ENCODE measurements at places on chromosomes 3 and 15.
A peak's percentile ranks its signal among the peaks of the same experiment; 100 is the strongest.

GRCh38 chr3:124650798-124651197 is 79.5 kb upstream of the UMPS start:
- peak; percentile 19 for DNase-seq

DNA sequence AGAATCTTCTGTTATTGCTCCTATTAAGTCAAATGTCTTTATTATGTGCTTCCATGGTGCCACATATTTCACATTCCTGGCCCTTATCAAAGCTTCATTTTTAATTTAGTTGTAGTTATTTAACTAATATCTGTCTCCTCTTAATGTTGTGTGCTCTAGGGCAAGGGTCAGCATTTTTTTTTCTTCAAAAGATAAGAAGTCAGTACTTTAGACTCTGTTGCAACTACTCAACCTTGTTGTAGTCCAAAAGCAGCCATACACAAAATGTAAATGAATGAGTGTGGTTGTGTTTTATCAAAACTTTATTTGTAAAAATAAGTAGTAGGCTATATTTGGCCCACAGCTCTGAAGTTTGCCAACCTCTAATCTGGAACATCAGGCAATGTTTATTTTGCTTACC is 394.7 kb upstream of the CBLB start:
- DNase-seq: no peak

- DNase-seq: no peak
Measured at GRCh38 chr3:57017459-57017845, 43.0 kb upstream of the SPATA12 start.

- DNase-seq: no peak
Measured at GRCh38 chr3:57434041-57434440, 110.1 kb downstream of the DNAH12 start.

DNA sequence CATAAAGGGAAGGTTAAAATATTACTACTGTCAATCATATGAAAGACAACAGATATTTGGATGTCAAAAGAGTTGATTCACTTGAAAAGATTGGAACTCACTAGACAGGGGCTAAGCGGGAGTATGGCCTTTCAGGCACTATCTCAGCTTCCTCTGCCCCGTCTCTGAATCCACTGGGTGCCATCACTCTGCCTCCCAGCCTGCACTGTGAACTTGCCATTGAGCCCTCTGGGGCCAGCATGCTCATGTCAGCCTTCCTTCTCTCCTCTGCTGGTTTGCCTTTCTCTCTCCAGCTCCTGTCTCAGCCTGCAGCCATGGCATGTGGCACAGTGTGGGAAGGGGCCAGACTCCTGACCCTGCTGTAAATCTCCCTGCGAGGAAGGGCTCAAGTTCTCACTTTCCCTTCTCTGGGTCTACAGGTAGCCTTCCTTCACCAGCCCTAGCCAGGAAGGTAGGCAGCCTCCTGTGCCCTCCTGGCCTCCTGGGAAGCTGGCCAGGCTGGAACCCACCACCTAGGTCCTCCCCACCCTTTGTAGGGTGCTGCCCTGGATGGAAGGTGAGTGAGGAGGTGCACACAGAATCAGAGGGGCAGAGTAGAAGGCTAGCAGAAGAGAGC is 54.0 kb upstream of the SLCO2A1 start:
- DNase-seq: no peak

DNA sequence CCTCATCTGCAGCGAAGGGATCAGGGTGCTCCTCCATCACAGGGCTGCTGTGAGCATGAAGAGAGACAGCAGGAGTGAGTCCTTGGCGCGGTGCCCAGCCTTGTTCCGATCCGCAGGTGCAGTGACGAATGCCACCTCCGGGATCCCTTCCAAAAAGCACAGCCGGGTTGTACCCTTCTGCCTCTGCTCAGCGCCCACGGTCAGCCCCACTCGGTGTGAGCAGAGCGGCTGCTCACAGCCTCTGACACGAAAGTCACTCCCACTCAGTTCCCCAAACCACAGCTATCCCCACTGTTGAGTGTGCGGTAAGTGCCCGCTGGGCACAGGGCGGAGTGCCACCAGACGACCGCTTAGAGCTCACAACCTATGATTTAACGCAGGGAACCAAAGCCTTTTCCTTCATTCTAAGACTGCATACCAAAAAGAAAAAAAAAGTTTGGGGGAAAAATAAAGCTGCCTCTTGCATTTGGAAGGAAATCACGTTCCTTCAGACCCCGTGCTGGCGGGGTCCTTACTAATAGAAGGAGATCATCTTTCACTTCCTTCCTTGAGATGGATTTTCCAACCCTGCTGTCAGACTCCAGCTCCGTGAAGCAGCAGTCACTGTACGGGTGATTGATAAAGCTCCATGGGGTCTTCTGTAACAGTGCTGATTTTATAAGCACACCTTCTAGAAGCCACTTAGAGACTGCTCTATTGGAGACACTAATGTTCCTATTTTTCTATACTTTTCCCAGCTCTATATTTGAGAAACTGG is 34.7 kb upstream of the TUBGCP5 start:
- no peak for DNase-seq

- DNase-seq: peak; percentile 12
Measured at GRCh38 chr3:24264748-24265158, 229.9 kb downstream of the THRB start.

DNA sequence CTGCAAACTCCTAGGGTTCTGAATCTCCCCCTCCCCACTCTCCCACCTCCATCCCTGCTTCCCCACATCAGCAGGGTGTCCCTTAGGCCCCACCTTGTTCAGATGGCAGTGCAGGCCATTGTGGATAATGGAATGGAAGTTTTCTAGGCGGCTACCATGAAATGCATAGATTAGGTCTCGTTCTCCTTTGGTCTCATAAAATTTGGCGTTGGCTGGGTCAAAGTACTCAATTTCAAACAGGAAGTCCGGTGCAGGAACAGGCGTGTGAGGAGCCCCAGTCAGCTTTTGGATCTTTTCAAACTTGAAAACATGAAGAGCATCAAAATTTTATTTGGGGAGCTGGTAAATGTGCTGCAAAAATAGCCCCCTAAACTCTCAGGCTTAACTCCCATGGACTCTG is 20.2 kb downstream of the PARP16 start:
- DNase-seq: no peak

DNA sequence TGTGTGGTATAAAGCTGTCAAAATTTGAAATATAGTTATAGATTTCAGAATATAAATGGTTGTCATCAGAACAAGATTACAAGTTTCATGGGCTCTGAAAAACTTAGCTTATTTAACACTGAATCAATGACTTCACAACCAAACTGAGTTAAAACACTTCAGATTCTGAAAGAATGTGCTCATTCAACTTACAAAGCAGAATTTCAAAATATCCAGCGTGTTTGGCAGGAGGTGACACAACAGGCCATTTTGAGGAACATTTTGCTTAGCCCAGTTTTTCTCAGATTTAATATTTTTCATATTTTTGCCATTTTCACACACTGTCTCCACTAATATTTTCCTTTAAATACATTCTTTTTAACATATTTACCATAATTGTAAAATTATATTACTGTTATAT is 781.1 kb downstream of the TUSC7 start:
- DNase-seq: no peak

- no peak for DNase-seq
Measured at GRCh38 chr3:166472015-166472414, 634.8 kb upstream of the BCHE start.

DNA sequence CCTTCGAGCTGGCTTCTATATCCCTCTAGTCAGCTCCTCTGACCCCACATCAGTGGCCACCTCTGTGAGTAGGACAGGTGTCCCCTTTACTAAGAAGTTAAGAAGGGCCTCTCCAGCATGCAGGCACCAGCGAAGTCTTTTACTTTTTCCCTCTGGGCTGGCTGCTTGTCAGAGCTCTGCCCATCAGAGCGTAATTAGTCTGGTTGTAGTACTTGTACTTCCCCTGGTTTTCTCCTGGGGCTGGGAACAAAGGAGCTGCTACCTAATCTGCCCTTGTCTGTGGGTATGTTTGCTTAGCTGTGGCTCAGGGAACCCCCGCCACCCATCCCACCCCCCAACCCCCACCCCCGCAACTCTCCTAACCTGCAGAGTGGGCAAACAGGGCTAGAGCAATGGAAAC is 27.4 kb upstream of the ALPK3 start:
- no peak for DNase-seq

DNA sequence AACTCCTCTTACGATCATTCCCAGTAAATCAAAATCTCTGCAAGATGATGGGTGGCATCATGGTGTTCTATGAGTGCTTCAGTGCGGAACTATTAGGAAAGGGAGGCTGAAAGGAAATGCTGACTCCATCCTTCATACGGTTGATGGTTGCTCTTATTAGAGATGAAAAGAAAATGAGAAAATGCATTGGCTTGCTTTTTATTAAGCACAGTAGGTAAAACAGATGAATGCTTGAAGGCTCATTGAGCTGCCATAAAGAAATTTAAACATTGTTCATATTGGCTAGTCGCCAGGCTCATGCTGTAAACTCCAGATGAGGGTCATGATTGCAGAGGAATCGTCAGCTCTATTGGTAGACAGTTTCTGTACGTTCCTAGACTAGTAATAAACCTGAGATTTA is 115.8 kb downstream of the EPHA3 start:
- DNase-seq: no peak

GRCh38 chr3:9401986-9402385 is 4.6 kb downstream of the SETD5 start:
- DNase-seq: no peak

DNA sequence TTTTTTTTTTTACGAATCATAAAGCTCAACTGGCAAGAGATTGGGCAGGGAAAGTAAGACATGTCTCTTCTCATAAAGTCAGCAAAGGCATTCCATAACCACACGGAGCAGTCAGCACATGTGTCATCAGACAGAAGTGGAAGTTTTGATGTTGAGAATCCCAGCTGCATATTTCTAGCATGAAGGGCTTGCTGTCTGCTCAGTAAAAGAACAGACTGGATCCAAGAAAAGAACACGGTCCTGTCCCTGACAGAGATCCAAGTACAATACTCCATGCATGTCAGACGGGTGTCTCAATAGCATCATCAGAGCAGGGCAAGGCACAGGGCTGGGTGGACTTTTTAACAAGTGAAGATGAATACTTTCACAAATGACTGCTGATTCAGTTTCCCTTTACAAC is 38.2 kb downstream of the ABI3BP start:
- DNase-seq: no peak

DNA sequence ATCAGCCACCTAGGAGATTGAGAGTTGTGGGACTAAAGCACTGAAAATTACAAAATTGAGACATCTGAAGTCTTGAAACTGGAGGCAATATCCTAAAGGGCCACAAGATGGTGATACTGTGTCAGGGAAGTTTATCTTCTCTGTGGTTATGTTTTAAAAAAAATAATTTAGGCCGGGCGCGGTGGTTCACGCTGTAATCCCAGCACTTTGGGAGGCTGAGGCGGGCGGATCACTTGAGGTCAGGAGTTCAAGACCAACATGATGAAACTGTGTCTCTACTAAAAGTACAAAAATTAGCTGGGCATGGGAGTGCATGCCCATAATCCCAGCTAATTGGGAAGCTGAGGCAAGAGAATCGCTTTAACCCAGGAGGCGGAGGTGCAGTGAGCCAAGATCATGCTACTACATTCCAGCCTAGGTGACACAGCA is 17.9 kb upstream of the NIT2 start:
- no peak for DNase-seq

DNA sequence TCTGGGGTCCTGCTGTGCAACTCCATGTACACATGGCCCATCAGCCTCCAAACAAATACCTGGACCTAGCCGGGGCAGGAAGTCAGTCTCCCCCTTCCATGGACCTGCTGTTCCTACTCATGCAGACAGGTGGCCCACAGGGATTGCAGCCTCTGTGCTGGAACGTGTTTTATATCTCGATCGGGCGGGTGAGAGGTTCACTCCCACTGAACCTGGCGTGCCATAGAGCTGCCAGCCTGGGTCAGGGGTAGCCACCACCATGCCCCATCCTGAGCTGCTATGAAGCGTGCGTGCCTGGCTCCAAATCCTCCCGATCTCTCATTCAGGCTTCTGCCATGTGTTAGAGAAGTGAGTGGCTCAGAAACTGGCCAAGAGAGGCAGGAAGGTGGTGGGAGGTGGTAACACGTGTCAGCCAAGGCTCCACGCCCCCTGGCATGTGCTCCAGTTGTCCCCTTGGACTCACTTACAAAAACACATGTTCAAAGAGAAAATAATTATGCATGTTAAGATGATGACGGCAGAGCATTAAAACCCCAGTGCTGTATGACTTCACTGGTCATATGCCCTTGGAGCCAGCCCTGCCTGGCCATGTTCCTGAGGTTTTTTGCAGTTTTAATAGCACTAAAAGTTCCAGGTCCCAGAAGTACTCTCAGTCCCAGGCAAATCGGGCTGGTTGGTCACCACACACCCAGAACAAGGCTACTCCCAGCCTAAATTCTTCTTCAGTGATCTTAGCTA is 30.6 kb downstream of the CTSH start:
- no peak for DNase-seq

DNA sequence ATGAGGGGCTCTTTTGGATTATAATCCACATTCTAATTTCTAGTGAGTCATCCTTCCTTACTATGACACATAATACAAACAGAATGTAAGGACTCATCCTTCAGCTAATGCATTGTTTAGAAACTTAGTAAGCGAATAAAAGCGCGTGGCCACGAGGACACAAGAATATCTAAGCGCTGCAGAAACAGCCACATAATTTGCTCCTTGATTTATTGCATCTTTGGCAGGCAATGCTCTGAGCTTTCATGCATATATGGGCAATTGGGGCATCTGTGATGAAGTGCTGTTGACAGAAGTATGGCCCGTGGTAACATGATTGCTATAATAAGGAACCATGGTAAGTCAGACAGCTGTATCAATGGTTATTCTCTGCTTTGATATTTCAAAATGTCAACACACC is 191.3 kb upstream of the ZNF385D start:
- DNase-seq: no peak

- DNase-seq: no peak
Measured at GRCh38 chr3:197975311-197975710, 15.3 kb downstream of the LMLN start.

DNA sequence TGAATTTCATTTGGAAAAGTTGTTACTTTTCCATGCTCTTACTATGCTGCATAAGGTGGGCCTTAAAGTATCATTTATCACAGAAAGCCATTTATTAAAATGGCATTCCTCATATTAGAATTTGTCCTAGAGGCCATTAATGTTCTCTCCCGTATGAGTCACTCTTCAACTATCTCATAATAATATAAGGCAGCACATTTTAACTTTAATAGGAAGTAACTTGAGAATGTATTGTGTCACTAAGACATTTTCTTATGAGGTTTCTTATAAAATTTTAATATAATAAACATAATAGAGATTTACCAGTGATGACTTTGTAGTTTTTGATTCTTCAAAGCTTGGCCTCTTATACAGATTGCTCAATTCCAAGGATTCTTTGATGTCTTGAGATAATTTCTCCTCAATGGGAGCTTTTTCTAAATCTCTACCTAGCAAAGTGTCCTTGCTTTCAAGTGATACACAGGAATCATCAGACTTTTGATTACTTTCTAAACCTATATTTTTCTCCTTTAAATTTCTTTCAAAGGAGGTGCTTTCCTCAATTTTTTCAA is 74.7 kb downstream of the ZBBX start:
- no peak for DNase-seq

GRCh38 chr15:52714968-52715367 is 35.8 kb upstream of the ATOSA start:
- DNase-seq: no peak

DNA sequence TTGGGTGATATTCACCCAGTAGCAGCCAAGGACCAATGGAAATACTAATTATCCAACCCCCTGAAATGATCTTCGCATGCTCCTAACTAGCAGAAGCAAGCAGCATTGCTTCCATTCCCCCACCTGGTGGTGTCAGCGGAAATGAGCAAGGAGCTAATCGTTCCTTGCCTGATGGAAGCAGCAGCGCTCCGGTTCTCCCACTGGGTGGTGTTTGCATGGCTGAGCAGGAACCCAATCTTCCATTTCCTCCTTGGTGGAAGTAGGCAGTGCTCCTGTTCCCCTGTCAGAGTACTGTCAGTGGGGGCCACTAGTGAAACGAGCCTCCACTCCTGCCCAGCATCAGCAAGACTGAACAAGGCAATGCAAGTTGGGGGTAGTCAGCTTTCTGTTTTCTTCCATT is 311.5 kb downstream of the CACNA2D3 start:
- no peak for DNase-seq
